ENCODE measurements at places on chromosomes 3 and 15.

- DNase-seq = no peak
Measured at GRCh38 chr3:68234076-68234780, 579.8 kb upstream of the SUCLG2 start.

- no peak for DNase-seq
Measured at GRCh38 chr3:79380581-79380980, 387.2 kb downstream of the ROBO1 start.

- no peak for DNase-seq
Measured at GRCh38 chr3:134028486-134029255, 1.1 kb downstream of the SLCO2A1 start.

GRCh38 chr15:101045835-101046691 is 126.9 kb downstream of the LRRK1 start:
- DNase-seq = peak; percentile 20

DNA sequence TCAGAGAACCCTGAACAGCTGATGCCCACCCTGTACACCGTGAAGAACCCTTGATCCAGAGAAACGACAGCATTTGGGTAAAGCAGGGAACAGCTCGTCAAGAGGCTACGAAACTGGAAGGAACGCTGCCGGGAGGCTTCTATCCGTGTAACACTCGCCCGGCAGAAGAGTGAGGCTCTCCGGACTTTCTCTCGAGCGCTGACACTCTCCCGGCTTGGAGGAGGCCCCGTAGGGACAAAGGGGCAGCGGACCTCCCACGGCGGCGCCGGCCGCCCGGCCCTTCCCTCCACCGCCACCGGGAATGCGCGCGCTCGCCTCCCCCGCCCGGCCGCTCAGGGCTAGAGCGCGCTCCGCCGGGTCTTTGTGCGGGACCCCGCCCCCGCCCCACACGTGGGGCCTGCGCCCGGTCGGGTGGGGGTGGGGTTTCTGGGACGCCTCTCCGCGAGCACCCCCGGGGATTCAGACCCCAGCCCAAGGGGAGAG is 1.7 kb downstream of the HYAL2 start:
- DNase-seq = no peak

DNA sequence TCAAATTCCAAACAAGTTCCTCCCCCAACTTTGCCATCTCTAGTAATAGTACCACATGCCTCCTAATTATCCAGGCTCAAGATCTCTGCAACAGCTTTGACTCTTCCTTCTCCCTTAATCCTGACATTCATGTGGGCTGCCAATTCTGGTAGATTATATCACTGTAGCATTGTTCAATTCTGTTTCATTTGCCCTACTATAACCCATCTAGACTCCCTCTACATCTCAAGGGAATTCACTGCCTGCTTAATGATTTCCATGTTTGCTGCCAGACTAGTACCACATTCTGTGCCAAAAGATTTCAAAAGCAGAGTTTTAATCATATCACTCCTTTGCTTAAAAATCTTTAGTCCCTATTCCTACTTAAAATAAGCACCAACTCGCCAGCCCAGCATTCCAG is 34.6 kb upstream of the PPIB start:
- DNase-seq = no peak

DNA sequence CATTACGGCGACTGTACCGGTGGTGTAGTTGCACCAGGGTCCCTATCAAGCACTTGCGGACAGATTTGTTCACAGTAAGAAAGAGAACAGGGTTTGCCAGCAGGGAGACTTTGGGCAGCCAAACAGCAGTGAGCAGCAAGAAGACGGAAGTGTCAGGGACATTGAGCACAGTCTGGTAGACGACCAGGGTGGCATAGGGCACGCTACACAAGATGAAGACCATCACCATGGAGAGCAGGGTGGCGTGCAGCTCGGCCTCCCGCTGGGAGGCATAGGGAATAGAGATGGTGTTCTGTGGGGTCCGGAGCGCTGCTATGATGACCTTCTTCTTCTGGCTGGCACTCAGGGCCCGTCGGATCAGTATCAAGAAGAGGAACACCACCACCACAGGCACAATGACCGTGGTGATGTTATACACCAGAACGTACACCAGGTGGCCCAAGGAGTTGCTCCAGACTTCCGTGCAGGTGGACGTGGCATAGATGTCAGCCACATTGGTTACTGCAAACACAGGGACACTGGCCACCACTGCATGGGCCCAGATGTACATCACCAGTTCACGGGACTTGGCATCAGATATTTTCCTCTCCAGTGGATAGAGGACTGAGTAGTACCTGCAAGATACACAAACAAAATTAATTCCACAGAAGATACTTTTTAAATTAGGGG is 19.1 kb upstream of the FSIP1 start:
- no peak for DNase-seq

DNA sequence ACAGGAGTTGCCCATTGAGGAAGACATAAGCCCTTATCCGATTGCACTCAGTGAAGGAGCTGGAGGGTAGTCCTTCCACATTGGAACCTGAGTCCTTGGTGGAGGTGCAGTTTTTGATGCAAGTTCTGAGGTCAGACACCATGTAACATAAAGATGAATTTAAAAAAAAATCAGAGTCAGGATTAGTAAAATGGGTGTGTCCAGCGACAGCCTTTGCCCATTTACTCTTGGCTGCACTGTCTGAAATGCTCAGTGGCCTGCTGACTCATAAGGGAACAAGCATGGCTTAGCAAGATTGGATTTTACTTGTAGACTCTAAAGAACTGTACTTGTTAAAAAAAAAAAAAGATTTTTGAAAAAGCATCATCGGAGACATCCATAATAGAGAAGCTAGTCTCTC is 241.1 kb upstream of the TOPAZ1 start:
- no peak for DNase-seq

DNA sequence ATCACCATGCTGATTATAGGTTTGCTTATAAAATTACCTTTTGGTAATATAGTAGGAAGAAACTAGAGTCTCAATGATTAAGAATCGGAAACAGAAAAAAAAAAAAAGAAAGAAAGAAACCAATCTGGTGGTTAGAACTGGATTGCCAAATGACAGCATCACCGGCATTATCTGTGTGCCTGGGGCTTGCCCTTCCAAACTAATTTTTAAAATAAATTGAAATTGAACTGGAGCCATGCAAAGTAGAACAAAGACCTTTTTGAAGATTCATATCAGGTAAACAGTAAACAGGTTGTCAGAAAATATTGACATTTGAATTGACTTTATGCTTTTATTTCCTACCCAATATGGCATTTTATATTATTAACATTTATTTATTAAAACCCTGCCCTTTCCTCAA is 11.2 kb upstream of the CPB1 start:
- no peak for DNase-seq

DNA sequence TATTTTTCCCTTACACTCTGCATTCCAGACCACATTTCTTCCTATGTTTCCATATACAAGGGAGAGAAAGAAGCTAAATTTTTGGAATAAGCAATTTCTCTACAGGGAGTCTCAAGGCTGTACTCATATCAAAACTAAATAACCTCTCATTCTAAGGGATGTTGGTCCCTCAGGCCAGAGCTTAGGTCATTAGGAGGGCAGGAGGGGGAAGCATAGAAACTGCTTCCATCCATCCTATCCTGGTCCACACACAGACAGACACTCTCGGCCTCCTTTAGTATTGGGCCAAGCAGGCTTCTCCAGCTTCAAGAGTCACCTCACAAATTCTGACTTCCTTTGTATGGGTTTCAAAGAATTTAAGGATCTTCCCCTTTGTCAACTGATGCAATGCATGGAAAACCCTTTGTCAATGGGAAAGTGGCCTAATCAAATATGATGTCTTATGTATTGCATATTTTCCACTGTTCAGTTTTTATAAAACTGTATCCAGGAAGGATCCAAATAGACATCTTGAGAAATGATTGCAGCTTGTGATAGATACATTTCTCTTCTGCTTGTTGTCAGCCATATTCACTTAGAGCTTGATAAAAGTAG is 140.7 kb upstream of the RARB start:
- DNase-seq = no peak

DNA sequence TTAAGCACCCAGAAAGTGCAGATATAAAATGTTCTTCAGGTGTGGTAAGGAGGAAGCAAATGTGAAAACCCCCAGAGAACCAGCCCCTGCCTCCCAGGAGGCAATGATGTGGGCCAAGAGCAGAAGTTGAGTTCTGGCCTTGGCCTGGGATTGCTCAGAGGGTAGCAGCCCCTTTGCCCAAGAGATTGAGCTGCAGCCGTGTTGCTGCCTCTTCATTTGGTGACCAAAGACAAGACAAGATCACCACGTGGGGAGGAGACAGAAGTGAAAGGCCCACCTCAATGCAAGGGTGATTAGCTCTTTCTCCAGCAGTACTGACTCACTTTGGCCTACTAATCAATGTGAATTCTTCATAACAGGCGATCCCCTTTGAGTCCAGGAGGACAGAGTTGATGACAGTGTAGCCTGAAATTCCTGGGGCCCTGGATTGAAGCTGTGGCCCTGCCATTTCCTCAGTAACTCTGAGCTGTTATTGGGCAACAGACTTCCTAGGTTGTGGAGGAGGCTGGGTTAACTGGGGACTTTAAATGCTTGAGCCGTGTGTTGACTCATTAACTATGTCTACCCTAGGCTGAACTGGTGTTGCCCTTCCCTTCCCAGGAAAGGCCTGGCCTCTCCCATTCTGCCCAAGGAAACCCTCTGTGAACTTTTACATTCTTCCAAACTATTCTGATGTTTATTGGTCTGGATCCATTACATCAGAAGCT is 86.5 kb downstream of the ST6GAL1 start:
- no peak for DNase-seq

GRCh38 chr3:24185738-24186384 is 240.8 kb downstream of the NR1D2 start:
- DNase-seq = no peak

DNA sequence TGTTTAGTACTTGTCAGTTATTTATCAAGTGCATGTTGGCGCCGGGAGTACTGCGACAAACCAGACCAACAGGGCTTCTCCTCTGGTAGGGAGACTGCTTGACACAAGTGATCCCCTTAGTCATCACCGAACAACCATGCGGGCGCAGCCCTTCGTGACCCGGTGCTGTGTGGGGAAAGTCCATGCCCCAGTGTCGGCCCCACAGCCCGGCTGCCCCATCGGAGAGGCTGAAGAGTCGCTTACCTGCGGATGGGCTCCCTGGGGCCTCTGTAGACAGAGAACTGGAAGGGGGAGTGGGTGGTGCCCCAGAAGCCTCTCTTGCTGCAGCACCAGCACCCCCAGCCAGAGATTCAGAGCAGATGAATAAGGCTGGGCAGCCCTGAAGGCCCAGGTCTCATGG is 90.3 kb upstream of the PRR23E start:
- DNase-seq = no peak

GRCh38 chr3:176193032-176193730 is 1004.1 kb downstream of the TBL1XR1 start:
- DNase-seq = no peak

- DNase-seq = no peak
Measured at GRCh38 chr15:39444735-39445470, 136.0 kb upstream of the THBS1 start.

- no peak for DNase-seq
Measured at GRCh38 chr3:188720636-188721035, 451.1 kb upstream of the TPRG1 start.

GRCh38 chr3:15347737-15348110 is 15.3 kb upstream of the SH3BP5 start:
- DNase-seq = no peak

DNA sequence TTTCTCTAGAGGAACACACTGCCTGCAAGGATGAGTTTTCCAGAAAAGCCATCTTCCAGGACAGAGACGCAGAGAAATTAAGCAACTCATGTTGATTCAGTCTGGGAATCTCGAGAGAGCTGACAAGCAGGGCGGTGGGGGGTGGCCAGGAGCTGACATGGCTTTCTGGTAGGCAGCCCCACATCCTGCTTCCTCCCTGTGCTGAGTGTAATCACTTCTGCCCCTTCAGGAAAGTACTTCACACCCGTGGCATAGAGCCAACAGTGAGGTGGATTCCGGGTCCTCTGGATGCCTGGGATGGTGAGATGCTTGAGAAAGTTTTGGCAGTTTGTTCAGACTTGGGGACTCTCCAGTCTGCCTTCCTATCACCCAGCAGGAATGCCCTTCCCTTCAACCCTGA is 221.1 kb downstream of the SLCO3A1 start:
- DNase-seq = no peak

DNA sequence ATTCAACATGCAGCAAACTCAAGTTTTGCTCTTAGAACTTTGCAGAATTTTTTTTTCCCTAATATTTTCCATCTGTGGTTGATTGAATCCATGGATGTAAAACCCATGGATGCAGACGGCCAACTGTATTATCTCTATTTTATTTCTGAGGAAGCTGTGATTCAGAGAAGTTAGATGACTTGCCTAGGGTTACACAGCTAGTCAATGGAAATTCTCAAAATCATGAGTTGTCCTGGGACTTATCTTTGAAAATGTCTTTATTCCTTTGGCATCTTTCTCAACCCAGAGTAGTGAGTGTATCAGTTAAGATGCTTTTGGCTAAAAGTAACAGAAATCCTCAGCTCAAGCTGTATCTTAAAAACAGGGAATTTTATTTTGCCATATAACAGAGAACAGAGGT is 107.9 kb upstream of the GALNT15 start:
- no peak for DNase-seq

DNA sequence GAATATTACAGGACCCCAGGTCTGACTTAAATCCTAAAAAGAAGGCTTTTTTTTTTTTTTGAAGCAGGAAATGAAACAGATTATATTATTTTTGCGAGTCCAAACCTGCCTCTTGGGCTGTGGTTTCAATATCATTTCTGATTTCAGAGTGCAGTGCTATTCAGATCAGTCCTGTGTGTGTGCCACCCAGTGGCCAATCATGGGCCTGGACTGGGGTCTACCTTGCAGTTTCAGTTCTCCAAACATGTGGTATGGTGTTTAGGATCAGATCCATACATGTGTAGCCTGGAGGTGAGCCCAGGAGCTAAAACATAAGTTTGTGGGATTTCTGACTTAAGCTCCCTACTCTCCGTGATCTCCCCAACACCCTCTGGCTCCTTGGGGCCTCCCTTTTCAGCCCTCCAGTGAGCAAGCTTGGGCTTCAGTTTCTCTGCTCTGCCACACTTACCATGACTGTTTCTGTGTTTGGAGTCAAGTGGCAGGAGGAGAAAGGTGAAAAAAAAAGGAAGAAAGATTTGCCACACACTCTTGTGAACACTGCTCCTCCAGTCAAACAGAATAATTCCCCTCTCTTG is 12.1 kb upstream of the THSD4 start:
- peak; percentile 38 for DNase-seq

GRCh38 chr3:65172209-65172608 is 484.4 kb upstream of the ADAMTS9 start:
- no peak for DNase-seq

DNA sequence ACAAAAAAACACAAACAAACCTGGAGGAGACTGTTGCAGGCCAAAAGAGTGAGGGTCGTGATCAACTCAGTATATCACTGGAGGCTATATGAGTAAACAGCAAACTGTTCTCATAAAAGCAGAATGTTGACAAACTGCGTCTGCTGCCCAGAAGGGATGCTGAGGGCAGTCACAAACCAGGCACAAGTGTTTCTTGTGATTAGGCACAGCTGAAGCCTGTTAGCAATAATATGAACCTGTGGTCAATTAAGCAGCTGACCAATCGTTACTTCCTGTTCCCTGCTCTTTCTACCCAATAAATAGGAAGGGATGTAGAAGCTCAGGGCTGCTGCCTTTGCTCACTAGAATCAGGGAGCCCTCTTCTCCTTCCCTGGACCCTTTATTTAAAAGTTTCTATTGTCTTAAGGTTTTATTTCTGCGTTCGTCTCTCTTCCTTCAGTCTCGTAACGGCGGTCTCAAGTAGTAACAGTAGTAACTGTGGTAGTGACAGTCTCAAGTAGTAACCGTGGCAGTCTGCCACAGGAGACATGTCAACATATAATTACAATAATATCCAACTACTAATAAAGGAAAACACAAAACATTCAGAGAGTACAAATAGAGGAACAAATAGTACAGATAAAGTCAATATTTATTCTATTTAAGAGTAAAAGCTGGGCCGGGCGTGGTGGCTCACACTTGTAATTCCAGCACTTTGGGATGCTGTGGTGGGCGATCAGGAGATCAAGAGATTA is 698.4 kb upstream of the CCDC54 start:
- no peak for DNase-seq
